Stimulated activated CD4-positive, alpha-beta T cell treated with anti-CD3 and anti-CD28 coated beads, Interleukin-2, amount 100 ng/mL, for 48 hours (primary cell): ENCODE measurements at places on chromosomes 1 and 21.

DNA sequence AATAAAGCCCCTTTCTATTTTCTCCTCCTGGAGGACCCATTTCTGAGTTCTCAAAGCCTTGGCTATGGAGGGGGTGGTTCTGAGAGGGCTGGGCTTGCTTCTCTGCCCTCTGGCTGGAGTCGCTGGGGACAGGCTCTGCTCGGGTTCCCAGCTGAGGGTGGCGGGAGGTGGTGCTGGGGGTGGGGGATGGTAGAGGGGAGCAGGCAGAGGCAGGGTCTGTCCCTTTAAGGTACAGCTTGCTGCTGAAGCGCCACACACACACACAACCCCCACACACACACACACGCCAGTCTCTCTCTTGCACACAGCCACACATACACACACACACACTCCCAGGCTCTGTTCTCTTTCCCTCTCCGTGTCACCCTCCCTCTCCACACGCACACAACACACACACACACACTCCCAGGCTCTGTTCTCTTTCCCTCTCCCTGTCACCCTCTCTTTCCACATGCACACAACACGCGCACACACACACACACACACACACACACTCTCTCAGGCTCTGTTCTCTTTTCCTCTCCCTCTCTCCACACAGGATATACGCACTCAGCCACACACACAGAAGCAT lies 69.8 kb upstream of the SSBP3 start:
- no peak for DNase-seq

DNA sequence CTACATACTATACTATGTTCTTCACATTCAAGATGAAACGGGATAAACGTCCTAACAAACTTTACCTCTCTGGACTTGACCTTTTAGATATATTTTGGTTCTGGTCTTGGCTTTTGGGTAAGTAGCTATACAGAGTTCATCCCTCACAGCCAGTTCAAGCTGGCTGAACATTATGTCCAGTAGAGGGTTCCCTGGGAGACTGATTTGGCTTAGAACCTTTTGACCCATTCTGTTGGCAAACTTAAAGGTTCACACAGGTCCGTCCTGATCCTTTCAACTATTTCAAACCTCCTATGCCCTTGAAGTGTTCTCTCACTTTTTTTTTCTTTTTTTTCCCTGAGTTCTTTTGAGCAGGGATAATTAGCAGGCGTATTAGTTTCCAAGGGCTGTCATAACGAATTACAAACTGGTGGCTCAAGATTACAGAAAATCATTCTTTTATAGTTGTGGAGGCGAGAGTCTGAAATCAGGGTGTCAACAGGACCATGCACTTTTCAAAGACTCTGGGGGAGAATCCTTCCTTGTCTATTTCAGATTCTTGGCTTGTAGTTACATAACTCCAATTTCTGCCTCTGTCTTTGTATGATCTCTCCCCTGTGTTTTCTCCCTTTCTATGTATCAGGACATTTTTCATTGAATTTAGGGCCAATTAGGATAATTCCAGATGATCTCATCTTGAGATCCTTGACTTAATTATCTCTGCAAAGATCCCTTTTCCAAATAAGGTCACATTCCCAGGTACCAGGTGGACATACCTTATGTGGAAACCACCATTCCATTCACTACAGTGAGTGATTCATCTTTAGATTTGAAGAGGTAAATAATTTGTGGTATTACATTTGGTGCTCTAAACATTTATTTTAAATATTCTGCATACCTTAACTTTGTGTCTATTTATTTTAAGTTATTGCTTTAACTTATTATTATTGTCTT lies 257.4 kb upstream of the USP25 start:
- DNase-seq = no peak

GRCh38 chr1:236133802-236134201 lies 8.5 kb upstream of the GPR137B start:
- no peak for DNase-seq

DNA sequence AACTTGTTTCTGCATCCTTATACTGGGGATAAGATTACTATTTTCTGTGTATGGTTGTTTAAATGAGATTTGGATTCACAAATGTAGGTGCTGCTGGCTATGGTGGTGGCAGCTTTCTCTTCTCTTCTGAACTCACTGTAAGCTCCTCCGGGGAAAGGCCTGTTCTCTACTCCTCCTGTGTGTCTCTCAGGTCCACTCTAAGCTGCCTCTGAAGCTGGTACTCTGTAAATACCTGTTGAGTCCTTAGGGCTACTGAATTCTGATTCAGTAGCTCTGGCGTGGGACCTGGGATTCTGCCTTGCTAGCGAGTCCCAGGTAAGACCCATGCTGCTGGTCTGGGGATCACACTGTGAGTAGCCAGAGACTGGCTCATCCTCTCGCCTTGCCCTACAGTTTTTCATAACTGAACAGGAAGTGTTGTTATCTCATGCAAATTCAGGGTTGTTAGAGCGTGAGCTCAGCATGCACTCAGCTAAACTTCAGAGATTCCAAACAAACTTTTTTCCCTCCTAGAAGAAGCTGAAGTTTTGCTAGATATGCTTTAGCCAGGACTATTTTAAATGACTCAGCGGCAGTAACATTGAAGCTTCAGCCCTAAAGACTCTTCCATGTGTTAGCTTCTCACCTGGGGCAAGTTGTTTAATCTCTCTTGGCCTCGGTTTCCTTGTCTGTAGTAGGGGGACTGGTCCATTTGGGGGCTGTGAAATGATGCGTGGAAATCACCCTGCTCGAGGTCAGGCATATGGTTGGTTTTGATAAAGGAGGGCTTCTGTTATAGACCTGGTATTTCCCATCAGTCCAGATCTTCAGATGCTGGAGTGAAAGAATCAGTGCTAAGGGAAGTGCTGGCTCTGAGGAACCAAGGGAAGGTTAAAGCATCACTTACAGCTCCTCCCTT lies 271.5 kb upstream of the TMEM51 start:
- no peak for DNase-seq

DNA sequence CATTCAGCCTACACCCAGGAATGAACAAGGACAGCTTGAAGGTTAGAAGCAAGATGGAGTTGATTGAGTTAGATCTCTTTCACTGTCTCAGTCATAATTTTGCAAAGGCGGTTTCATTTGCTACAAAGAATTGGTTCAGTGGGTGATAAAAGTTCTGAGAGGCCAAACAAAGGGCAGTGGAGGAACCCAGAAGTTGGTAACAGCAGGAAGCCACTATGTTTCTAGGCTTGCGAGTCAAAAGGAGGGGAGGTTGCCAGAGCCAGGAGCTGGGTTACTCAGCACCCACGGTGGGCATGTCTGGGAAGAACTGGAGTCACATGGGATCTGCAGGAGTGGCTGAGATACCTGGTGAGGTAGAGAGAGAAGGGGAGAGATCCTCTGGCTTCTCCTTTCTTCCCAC lies 64.2 kb upstream of the MRPS6 start:
- DNase-seq = no peak

DNA sequence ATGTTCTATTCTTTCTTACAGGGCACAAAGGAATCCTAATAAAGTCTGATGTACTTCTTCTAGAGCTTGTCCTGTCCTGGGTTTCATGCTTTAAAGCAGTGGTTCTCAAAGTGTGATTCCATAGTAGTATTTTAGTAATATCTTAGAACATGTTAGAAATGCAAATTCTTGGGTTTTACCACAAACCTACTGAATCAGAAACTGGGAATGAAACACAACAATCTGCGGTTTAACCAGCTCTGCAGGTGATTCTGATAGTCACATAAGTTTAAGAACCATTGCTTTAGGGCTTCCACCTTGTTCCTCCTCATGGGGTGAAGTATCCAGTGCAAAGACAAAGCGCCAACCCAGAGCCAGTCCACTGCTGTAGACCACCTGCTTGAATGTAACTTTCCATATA lies 41.1 kb downstream of the NGF start:
- no peak for DNase-seq

- DNase-seq = no peak
These were observed 21.6 kb downstream of the PTGFRN start for GRCh38 chr1:116931016-116931918.

DNA sequence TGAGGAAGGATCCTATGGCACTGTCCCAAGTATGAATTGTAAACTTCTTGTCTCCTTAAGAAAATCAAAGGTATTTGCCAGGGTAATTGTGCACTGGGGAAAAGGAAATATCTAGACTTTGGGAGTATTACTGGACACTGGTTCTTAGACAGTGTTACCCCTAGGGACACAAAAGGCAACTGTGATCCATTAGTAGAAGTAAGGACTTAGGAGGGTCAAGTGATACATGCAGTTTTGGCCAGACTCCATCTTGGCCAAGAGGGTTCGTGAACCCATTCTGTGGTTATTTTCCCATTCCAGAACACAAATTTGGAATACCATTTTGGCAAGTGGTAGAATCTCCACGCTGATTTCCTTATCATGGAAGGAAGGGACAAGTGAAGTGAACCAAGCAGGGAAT lies 98.1 kb downstream of the TM2D1 start:
- no peak for DNase-seq
